Stimulated activated CD8-positive, alpha-beta memory T cell treated with anti-CD3 and anti-CD28 coated beads, Interleukin-7, amount 100 ng/mL, for 48 hours (primary cell): ENCODE measurements at places on chromosomes 16 and 17.

DNA sequence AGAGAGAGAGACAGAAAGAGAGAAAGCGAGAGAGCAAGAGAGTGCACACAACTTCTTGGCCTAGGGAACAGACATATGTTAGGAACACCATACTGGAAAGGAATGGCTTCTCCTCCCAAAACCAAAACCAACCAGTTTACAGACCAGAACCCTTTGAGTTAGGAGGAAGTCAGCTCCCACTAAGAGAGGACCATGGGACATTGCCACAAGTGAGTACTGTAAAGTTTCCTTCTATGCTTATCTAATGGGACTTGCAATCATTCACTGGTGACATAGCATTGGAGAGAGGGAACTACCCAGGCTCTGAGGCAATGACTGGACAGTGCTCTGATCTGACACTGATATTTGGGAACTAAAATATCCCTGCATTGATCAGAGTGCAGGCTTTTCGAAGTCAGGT lies 32.4 kb downstream of the TBC1D3B start:
- no peak for DNase-seq

GRCh38 chr17:28737770-28738679 lies 5.8 kb upstream of the TRAF4 start:
- DNase-seq, result no peak

DNA sequence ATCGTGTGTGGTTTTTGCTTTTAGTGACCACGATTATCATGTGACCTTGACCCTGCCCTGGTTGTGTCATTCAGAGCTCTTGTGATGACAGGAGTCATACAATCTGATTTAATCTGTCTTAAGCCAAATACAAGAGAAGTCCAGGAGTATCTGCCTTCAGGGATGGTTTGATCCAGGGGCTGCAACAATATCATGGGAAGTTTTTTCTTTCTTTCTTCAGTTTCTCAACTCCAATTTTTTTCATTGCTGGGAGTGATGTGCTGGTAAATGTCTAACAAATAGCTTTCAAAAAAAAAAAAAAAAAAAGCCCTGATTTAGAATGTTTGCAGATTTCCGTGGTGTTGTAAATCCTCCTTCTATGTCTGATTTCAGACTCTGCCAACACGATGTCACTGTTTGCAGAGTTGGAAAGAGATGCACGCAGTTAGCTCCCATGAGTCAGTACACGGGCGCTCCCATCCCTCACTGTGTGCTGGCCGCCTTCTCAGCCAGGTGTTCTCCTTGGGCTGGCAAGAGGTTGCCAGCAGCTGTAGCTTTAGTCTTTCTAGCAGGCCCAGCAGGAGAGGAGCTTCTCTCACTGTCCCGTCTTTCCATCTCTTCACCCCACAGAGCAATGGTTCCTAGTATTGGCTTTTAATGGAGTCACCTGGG lies 229.7 kb downstream of the SNX29 start:
- DNase-seq, result no peak

DNA sequence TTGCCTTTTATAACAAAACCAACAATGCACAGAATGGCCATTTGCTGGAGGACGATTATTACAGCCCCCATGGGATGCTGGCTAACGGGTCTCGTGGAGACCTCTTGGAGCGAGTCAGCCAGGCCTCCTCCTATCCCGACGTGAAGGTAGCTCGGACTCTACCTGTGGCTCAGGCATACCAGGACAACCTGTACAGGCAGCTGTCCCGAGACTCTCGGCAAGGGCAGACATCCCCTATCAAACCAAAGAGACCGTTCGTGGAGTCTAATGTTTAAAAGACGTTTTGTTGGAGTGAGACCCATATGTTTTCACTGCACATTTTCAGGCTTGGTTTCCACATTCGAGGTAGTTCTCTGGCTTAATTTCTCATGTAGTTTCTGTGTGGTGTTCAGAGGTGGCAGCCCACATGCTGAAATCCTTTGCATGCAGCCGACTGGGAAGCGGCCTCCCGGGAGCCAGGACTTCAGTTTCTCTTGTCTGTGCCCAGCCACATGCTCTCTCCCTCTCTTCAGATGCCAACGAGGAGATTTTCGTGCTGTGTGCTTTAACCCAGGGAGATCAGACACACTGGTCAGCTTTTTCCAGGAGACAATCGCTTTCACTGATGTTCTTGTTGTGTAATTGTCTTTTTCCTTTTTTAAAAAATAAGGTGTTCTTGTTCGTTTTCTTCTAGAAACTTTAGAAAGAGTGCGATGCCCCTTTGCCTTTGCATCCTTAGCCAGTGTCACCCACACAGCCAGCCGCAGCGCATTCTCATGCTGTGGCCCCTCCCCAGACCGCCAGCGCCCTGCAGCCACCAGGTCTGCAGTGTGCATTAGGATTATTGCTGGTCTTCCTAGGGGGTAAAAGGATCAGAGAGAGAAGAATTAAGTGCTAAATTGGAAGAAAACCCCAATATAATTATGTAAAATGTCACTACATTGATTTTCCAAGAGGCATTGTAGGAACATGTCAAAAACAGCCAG lies 24.1 kb downstream of the CYB561 start:
- no peak for DNase-seq

GRCh38 chr16:57517397-57518367 lies 18.7 kb downstream of the CCDC102A start:
- no peak for DNase-seq

GRCh38 chr17:63124536-63124935 lies 158.5 kb downstream of the TANC2 start:
- no peak for DNase-seq

- DNase-seq, result no peak
Measured at GRCh38 chr17:70820276-70820675, 650.9 kb downstream of the KCNJ2 start.

GRCh38 chr17:48760411-48760810 lies 31.9 kb upstream of the HOXB13 start:
- DNase-seq, result no peak

DNA sequence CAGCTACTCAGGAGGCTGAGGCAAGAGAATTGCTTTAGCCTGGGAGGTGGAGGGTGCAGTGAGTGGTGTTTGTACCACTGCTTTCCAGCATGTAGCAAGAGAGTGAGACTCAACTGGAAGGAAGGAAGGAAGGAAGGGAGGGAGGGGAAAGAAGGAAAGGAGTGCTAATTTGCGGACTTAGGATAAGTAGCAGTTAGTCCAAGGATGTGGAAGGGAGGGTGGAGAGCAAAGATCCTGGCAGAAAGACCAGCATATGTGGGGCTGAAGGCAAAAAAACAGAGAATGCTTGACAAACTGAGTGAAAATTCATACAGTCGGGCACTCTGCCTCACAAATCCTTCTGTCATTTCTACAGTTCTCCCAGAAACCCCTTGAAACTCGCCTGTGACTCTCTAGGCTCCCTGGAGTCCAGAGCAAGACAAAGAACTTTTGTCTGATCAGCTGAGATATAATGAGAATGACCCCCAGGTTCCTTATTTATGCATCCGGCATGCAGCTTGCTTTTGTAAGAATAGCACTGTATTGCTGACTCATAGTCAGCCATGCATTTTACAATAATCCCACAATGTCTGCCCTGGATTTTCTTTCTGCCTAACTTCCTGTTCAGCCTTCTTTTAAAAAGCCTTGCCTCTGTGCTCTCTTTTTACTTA lies 31.5 kb downstream of the CDK5RAP3 start:
- DNase-seq, result no peak
